ENCODE measurements at places on chromosomes 2 and 18.

- DNase-seq, result no peak
Measured at GRCh38 chr18:34880882-34881834, 160.1 kb upstream of the MAPRE2 start.

- no peak for DNase-seq
Measured at GRCh38 chr2:9941996-9942390, 9.5 kb upstream of the GRHL1 start.

DNA sequence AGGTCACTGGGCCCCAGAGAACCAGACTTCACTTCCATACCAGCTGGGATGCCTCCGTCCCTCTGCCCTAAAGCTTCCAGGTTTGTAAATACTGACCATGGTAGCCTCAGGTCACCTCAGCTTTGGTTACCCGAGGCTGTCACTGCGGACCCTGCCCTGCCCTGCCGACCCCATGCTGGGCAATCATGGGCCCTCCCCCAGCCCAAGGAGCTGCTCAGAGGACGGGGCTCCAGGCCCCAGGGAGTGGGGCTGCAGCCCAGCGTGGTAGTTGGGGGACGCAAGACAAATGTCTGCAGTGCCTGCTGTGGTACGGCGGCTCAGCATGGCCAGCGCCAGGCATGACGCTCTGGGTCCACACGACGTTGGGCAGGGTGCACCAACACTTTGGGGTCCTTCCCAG lies 25.3 kb downstream of the RAMP1 start:
- DNase-seq, result no peak

- no peak for DNase-seq
Measured at GRCh38 chr2:69589973-69590652, 53.4 kb downstream of the AAK1 start.

DNA sequence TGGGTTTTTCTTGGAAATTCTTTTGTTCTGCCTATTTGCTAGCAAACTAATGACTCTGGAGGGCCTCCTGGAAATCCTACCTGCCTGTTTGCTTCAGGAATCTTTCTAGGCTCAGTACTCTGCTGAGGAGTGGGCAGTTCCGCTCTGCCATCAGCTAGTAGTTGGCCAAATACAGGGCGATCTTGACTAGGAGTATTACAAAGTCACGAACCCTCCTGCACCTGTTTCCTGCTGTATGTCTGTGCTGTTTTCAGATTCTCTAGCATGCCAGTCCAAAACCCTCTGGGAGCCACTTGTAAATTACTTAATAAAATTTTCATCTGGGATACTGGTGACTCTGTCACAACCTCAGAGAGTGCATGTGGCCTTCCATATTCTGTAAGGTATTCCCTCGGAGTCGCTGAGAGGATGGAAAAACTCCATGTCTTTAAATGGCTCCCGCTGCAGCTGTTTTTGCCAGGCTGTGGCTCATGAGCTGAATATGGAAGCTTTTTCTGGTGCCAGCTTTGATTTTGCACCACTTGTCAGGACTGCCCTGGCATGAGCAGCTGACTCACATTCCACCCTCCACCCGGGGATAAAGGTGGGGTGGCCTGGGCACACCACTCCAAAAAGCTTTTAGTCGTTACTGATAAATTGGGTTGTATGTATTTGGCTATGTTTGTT lies 123.0 kb downstream of the RTN4 start:
- DNase-seq, result no peak

DNA sequence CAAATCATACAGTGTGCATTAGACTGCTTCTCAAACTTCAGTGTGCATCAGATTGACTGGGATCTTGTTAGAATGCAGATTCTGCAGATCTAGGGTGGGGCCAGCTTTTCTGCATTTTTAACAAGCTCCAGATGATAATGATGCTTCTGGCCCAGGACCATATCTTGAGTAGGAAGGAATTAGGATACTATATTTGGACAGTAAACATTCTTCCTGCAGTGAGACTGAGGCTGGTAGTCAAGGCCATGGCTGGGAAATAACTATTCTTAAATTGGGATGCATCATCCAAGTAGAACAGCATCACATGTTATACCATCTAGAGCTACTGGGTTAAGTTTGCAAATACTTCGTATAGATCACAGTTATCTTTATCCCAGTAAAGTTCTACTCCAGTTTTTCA lies 28.4 kb upstream of the ARMC9 start:
- no peak for DNase-seq

- no peak for DNase-seq
Measured at GRCh38 chr2:15242936-15243461, 318.1 kb downstream of the NBAS start.

DNA sequence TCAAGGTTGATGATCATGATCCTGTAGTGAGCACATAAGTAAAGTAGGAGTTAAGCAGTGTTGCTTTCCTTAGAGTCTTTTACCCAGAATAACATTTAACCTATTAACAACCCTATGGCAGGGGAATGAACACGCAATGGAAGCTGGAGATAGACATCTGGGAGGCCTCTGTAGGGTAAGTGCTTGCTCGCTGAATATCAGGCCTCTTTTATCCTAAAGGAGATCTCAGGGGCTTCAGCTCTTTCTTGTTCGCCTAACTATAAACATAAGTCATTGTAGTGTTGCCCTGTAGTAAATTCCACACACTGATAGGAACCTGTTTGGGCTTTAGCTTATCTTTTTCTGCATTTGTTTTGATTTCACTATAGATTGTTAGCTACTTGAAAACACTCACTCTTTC lies 174.4 kb upstream of the TCF4 start:
- no peak for DNase-seq

DNA sequence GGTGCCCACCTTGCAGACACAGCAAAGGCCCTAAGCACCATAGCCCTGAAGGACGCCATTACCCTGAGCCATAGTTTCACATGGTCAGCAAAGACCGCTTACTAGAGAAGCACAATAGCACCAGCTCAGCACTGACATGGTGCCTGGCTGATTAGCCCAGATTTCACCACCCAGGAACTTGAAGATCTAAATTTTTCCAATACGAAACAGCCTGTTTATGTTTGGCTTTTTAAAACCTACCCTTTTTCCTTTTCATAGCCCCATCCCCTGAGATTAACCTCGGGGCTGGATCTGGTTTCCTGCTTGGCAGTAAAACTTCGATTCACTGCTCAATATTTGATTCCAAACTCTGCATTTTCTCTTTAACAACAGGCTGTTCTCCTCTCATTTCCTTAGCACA lies 158.5 kb upstream of the PID1 start:
- DNase-seq, result no peak

DNA sequence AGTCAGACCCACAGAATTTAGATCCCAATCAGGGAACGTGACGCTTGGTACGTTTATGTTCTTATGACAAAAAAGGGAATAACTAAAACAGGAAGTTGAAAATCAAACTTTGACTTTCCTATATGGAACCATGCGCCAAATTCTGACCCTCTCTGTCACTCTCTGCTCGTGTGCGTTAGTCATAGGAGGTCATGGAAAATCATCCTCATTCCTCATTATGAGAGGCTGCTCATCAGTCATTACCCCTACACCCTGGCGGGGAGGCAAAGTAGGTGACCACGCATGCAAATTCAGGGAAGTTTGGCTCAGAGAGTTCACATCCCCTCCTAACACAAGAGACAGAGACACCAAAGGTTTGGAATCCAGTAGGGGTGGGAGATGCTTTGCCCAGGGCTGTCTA lies 15.5 kb downstream of the IL1F10 start:
- no peak for DNase-seq

Data from CD4-positive, alpha-beta T cell treated with Interleukin-21 for 1 hour (primary cell).